Umbilical cord (tissue), 2 donors: ENCODE measurements at places on chromosomes 3 and 15. TPM values are rescaled to one million over a fixed set of nuclear protein-coding genes. Genes with fewer than 3 reads are reported as not detected.

The TM4SF18 gene
- 3.9 TPM for total RNA-seq

The SNURF gene
- 12.8 TPM for total RNA-seq

The ALS2CL gene
- 8.7 TPM for total RNA-seq

The CASR gene
- 1.4 TPM for total RNA-seq

The ZNF385D gene
- 16.6 TPM for total RNA-seq

The LZTFL1 gene
- total RNA-seq = 40.0 TPM

The TP63 gene
- total RNA-seq = 16.4 TPM
